ENCODE measurements at places on chromosomes 7 and 10.

DNA sequence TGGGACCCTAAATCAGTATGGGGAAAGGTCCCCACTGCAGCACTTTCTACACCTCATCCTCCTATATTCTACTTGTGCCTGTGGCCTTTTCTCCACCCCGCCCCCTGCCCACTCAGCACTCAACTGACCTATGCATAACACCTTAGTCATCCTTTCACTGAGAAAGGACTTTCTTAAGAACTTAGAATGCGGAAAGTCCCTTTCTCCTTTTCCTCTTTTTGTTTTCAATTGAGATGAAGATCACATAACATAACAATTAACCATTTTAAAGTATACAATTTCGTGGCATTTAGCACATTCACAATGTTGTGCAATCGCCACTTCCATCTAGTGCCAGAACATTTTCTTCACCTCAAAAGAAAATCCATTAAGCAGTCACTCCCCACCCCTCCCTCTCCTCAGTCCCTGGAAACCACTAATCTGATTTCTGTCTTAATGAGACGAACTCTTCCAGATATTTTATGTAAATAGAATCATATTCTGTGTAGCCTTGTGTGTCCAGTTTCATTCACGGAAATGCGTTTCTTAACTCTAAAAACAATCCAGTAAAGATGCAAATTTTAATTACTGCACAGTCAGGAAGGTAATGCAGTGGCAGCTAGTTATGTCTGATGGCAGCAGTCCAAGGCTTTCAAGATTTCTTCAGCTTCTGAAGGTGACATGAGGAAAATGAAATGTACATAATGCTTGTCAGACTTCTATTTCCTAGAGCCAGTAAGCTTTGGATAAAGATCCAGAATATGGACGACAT is 41.7 kb downstream of the FAS start:
- no peak for DNase-seq

GRCh38 chr7:137462074-137462715 is 118.7 kb upstream of the PTN start:
- no peak for DNase-seq

GRCh38 chr7:129862682-129863081 is 90.1 kb downstream of the UBE2H start:
- no peak for DNase-seq

GRCh38 chr7:45081670-45081974 is 7.1 kb downstream of the NACAD start:
- DNase-seq: no peak

GRCh38 chr7:70749831-70750230 is 382.1 kb upstream of the GALNT17 start:
- no peak for DNase-seq

DNA sequence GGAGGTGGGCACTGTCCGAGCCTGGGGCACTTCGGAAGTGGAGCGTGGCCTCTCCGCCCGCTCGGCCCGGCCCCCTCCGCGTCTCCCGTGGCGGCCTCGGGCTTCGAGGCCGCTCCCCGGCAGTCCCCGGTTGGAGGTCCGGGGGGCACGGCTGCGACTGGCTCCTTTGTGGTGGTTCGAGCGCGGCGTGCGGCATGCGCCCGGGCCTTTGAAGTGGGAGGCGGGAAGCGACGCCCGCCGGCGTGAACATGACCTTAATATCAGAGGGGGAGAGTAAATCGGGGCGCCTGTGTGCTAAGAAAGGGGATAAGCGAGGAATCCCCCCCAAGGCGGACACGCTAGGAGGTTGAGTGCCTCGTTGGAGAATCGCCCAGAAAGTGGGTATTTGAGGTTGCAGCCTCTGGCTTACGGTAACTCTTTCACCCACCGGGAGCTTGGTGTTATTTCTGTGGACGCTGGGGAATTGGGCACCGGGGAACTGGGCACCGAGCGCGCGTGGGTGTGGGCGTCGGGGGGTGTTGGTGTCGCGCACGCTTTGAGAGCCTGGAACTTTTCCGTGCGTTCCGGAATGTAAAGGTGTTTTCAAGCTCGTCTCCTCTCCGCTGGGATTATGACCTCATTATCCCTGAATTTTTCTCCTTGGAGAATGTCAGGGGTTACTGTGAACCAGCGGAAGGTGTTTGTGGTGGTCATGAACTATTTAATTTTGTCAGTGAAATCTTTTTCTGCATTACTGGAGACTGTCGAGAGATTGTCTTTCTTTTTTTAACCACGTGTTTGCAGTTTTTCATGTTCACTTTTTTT is 660 bp downstream of the SUV39H2 start:
- DNase-seq: no peak

GRCh38 chr10:34717429-34717828 is 97.7 kb downstream of the PARD3 start:
- no peak for DNase-seq

DNA sequence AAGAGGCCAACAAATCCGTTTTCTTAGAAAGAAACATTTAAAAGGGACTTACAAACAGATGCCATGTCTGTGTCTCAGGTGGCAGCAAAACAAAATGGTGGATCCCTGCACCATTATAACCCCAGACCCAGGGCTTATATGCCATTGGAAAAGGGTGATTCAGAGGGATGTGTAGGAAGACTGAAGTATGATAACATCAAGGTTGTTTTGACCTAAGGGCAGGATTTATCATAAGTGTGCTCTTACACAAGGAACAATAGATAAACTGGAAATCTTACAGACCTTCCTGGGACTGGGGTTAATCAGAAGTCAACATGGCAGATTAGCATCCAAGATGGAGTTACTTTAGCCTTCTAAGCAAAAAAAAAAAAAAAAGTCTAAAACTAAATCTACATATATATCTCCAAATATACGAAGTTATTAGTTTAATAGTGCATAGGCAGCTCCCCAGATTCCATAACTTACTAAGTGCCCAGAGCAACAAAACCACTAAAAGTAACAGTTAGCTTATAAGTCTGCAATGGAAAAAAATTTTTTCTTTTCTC is 34.3 kb upstream of the WNT16 start:
- DNase-seq: no peak

DNA sequence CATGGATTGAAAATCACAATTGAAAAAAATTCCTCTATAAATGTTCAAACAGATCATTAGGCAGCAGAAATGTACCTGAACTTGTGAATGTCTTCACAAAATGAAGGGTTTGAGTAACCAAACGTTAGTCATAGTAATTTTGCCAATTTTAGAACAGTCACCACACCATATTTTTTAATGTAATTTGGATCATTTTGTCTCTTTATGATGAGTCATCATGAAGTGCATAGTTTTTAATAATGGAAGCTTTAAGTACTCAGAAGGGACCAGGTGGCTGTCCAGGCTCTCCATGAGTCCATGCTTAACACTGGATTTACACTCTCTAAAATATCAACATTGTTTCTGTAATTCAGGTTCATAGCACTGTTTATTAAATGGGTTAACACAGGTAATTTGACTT is 219.2 kb downstream of the ETV1 start:
- no peak for DNase-seq

- DNase-seq: no peak
These were observed 35.8 kb upstream of the ELN start for GRCh38 chr7:73992101-73992562.

DNA sequence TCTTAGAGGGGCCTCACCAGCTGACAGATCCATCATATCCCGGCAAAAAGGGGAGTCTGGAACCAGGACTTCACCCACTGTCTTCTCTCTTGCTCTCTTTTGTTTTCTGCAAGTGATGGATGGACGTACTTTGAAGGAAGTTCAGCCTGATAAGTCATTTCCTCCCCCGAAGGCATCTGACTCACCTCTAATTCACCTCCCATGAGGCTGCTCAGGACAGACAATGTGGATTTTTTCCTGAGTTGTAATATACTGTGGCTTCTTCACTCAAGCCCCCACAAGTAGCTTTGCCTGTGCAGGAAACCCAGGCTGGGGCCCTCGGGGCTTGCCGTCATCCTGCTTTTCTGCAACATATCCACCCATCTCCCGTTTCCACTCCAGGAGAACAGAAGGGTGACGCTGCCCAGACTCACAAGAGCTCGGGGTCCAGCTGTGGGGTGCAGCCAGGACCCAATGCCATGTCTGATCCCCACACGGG is 70.4 kb downstream of the ASB13 start:
- DNase-seq: no peak

- DNase-seq: no peak
These were observed 45.9 kb downstream of the MCMBP start for GRCh38 chr10:119826771-119827170.

DNA sequence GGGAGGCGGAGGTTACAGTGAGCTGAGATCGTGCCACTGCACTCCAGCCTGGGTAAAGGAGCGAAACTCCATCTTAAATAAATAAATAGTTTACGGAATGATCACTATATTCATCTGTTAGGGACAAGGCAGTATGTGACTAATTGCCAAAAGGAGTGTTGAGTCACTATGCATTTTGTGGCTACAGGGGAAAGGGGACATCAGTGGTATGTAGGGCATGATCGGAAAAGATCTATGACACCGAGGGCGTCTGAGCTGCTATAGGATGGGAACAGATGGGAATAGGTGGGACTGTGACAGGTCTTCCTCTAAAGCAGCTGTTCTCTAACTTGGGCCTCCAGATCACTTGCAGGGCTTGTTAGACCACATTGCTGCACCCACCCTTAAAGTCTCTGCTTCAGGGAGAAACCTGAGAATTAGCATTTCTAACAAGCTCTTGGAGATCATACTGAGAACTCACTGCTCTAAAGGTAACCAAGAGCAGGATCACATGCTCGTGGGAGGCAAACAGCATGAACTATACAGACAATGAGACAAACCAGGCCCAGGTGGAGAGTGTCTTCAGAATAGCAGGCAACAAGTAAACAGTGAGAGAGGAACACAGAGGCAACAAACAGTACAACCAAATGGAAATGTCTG is 65.1 kb upstream of the ITGA8 start:
- DNase-seq: no peak

- no peak for DNase-seq
These were observed 8.3 kb downstream of the TSPAN14 start for GRCh38 chr10:80462299-80462980.

DNA sequence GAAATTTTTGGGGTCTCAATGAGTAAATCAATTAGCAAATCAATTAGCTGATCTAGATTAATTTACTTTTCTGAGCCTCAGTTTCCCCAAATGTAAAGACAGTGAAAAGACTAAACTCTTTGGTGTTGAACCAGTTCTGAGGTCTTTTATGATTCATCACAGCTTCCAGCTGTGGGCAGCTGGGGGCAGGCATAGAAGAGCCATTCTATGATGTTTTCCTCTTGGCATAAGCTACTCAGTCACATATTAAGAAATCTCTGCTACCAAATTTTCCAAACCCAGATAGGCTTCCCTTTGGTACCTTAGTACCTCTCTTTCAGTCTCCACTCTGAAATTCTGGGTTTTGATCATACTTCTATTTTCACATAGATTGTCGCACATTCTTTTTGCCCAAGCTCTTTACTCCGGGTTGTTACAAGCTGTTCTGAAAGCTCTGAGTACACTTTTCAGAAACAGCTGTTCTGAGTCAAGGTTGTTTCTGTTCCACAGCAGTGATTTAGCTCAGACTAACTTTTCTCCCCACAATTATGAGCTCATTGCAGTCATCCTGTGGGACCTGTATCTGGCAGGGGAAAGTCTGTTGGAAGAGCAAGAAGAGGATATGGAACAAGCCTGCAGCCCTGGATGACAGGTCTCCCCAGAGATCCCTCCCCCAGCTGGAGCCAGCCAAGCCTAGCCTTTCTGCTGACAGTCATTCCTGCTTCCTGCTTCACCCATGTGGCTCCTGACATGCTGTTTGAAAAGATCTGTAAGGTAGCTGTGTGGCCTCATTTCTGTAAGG is 599.6 kb upstream of the GHITM start:
- DNase-seq: no peak

GRCh38 chr7:48875045-48875916 is 49.1 kb upstream of the CDC14C start:
- DNase-seq: peak; percentile 72

GRCh38 chr10:98790817-98791216 is 344.1 kb upstream of the HPS1 start:
- DNase-seq: no peak

DNA sequence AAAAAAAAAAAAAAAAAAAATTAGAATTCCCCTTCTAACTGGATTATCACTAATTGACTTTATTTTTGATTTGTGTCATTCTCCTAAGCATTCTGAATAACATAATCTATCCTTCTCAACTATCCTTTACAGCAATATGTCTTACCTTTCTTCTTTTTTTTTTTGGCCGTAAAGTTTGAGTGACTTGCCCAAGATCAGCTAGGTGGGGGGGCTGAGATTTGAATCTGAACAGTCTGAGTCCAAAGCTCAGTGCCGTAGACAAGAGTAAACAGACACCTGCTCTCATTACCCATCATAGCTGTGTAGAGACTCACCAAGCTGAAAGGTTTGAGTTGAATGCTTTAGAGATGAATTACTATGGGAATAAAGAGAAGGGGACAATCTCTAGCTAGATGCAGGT is 192.1 kb downstream of the SORCS1 start:
- no peak for DNase-seq

GRCh38 chr10:87503401-87503800 is 1.3 kb upstream of the MINPP1 start:
- DNase-seq: no peak

DNA sequence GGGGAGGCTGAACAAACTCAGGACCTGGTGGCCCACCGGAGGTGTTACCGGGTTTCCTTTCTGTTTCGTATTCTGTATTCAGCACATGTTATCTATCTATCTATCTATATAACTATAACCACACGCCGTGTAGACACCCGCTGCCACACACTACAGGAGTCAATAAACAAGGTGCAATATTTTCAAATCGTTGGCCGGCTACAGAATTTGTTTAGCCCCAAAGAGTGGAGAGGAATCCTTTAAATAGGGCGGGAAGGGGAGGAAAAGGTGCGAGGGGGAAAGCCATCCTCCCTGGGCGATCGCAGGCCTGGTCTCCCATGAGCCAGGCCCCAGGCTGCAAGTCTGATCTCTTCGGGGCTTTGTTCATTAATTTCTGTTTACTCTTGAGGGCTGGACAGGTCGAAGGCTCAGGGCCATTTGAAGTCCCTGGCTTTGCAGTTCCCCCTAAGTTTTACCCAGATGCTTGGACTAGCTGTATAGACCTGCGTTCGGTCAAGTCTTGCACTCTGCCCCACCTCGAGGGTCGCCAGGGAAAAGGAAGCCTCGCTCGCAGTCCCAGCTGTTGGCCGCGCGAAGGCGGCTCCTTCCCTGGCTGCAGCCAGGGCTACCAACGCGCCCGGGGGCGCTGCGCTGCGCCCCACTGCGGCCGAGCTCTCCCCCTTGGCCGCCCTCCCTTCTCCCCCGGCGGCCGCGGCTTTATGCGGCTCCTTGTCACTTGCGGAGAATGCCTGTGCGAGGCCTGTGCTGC is 3.8 kb downstream of the NKX2-3 start:
- no peak for DNase-seq

DNA sequence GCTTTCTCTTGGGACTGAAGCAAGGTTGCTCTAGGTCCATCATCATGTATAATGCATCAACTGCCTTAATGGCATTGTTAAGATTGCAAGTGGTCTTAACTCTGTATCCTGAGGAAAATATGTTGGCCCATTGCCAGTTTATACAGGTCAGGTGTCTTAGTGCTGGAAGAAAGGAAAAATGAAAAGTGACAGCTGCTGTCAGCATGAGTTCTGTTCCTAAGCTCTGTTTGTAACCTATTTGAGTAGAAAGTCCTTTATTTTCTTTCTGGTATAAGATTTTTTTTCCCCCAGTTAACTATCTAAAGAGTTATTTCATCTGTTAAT is 127.2 kb downstream of the SRI start:
- no peak for DNase-seq

- no peak for DNase-seq
These were observed 365.3 kb downstream of the REEP3 start for GRCh38 chr10:63886281-63887022.
